Natural killer cell (primary cell): ENCODE measurements at places on chromosomes 7 and 10. TPM values are rescaled to one million over a fixed set of nuclear protein-coding genes. Genes with fewer than 3 reads are reported as not detected.

Gene LOXL4
- total RNA-seq: not detected

Gene MINDY4
- 1.7 TPM for total RNA-seq

Gene TOMM7
- total RNA-seq: 194 TPM

Gene TMEM236
- 0.16 TPM for total RNA-seq

Gene PNLIPRP2
- total RNA-seq: not detected

Gene SEMA3A
- 0.13 TPM for total RNA-seq

Gene ASB4
- not detected for total RNA-seq

Gene CCDC3
- total RNA-seq: 0.23 TPM

Gene SNCG
- not detected for total RNA-seq

- peak within 1 kb of the TSS; percentile 54 for H3K27ac ChIP-seq
- peaks cover 15% of the 10 kb centered on the region for H3K4me1 ChIP-seq
- peak within 1 kb of the TSS; percentile 58 for H3K4me3 ChIP-seq
- no peaks in the 10 kb centered on the region for H3K27me3 ChIP-seq
- DNase-seq: peak; percentile 97
These were observed at the start of gene POLD2 for GRCh38 chr7:44123190-44124003. TSS of gene POLD2 (minus strand) at chr7:44123548. CDS start at chr7:44122053, 1,495 bp downstream.

- peak; percentile 57 for DNase-seq
- no peaks in the 10 kb centered on the region for H3K27me3 ChIP-seq
- H3K4me3 ChIP-seq: no peak overlapping the region
- peaks cover 11% of the 10 kb centered on the region for H3K4me1 ChIP-seq
- H3K36me3 ChIP-seq: no peaks in the 10 kb centered on the region
These were observed 196.0 kb downstream of the RNLS start for GRCh38 chr10:88386821-88387773.

- no peaks in the 10 kb centered on the region for H3K27me3 ChIP-seq
- H3K27ac ChIP-seq: no peak overlapping the region
- H3K36me3 ChIP-seq: peaks cover 71% of the 10 kb centered on the region
- H3K4me1 ChIP-seq: no peaks in the 10 kb centered on the region
These were observed 14.3 kb downstream of the ZNF282 start for GRCh38 chr7:149209518-149210269.

GRCh38 chr10:27241010-27241651, 534 bp upstream of the ACBD5 start:
- H3K36me3 ChIP-seq: no peaks in the 10 kb centered on the region
- peak; percentile 38 for DNase-seq
- peaks cover 35% of the 10 kb centered on the region for H3K4me1 ChIP-seq
- peak overlapping the region; percentile 81 for H3K4me3 ChIP-seq
- H3K27me3 ChIP-seq: no peaks in the 10 kb centered on the region

DNA sequence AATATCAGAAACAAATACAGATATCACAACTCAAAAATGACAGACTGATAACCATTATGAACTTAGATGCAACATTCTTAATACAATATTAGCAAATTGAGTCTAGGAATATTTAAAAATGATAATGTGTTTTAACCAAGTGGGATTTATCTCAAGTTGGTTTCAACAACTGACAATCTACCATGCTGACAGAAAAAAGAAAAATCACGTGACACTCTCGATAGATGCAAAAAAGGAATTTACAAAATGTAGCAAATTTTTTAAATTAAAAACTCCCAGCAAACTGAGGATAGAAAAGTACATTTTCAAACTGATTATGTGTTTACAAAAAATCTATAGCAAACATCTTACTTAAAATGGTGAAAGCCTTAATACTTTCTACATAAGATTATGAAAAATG, 177.4 kb downstream of the MALRD1 start:
- no peak overlapping the region for H3K4me3 ChIP-seq
- H3K27me3 ChIP-seq: no peaks in the 10 kb centered on the region

- no peaks in the 10 kb centered on the region for H3K27me3 ChIP-seq
- DNase-seq: no peak
- peaks cover 9% of the 10 kb centered on the region for H3K4me1 ChIP-seq
- no peak overlapping the region for H3K4me3 ChIP-seq
- no peaks in the 10 kb centered on the region for H3K36me3 ChIP-seq
These were observed 9.9 kb upstream of the SMKR1 start for GRCh38 chr7:129492391-129492790.

- peaks cover 18% of the 10 kb centered on the region for H3K4me1 ChIP-seq
- no peak for DNase-seq
- no peak overlapping the region for H3K4me3 ChIP-seq
These were observed 97.0 kb upstream of the SVIL start for GRCh38 chr10:29731760-29732159.

GRCh38 chr10:72740528-72740927, 48.6 kb downstream of the MCU start:
- H3K27me3 ChIP-seq: no peaks in the 10 kb centered on the region
- DNase-seq: no peak
- no peaks in the 10 kb centered on the region for H3K36me3 ChIP-seq
- no peak overlapping the region for H3K27ac ChIP-seq

GRCh38 chr10:58335306-58336005, 650 bp downstream of the UBE2D1 start:
- peak overlapping the region; percentile 33 for H3K27ac ChIP-seq
- DNase-seq: peak; percentile 17
- H3K4me3 ChIP-seq: peak overlapping the region; percentile 64
- peaks cover 9% of the 10 kb centered on the region for H3K4me1 ChIP-seq
- H3K36me3 ChIP-seq: no peaks in the 10 kb centered on the region

- H3K4me1 ChIP-seq: peaks cover 22% of the 10 kb centered on the region
- no peak for DNase-seq
- H3K4me3 ChIP-seq: no peak overlapping the region
- no peaks in the 10 kb centered on the region for H3K27me3 ChIP-seq
These were observed 2.8 kb upstream of the LRMDA start for GRCh38 chr10:75428434-75429158.

DNA sequence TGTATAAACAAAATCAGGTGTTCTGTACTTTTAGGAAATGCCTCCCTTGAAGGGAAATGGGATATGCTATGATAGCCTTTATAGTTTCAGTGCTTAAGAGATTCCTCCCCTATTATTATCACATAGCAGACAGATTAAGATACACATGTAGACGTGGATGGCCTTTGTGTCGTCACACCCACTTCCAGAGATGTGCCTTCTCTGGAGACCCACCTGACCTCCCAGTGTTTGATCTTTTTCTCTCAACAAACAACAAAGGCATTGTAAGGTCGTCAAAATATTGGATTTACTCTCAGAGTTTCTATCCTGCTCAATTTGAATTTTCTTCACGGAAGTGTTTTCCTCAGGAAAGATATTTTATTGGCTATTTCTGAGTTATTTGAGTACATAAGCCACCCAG, 25.7 kb upstream of the C1GALT1 start:
- no peaks in the 10 kb centered on the region for H3K27me3 ChIP-seq
- no peak overlapping the region for H3K4me3 ChIP-seq
- H3K4me1 ChIP-seq: peaks cover 23% of the 10 kb centered on the region
- H3K36me3 ChIP-seq: peaks cover 3% of the 10 kb centered on the region

- no peaks in the 10 kb centered on the region for H3K4me1 ChIP-seq
- no peak overlapping the region for H3K4me3 ChIP-seq
- H3K27me3 ChIP-seq: no peaks in the 10 kb centered on the region
- H3K36me3 ChIP-seq: no peaks in the 10 kb centered on the region
- H3K27ac ChIP-seq: no peak overlapping the region
- DNase-seq: no peak
These were observed 31.9 kb upstream of the GUSB start for GRCh38 chr7:66013938-66014337.
